ENCODE measurements at places on chromosomes 6 and 20.

DNA sequence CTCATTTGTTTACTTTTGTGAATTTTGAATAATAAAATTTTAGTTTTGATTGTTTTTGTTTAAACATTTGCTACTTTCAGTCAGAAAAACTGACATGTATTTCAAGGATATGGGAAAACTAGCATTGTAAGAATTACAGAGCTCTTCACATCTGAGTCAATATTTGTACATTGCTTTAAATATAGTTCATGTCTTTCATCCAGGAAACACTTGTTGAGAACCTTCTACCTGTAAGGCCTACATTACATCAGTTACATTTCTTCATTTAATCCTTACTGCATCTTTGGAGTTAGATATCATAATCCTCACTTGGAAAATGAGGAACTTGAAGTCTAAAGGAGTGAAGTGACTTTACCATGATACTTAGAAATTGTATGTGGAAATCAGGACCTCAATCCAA, 242.9 kb downstream of the KCNQ5 start:
- no peak for DNase-seq

DNA sequence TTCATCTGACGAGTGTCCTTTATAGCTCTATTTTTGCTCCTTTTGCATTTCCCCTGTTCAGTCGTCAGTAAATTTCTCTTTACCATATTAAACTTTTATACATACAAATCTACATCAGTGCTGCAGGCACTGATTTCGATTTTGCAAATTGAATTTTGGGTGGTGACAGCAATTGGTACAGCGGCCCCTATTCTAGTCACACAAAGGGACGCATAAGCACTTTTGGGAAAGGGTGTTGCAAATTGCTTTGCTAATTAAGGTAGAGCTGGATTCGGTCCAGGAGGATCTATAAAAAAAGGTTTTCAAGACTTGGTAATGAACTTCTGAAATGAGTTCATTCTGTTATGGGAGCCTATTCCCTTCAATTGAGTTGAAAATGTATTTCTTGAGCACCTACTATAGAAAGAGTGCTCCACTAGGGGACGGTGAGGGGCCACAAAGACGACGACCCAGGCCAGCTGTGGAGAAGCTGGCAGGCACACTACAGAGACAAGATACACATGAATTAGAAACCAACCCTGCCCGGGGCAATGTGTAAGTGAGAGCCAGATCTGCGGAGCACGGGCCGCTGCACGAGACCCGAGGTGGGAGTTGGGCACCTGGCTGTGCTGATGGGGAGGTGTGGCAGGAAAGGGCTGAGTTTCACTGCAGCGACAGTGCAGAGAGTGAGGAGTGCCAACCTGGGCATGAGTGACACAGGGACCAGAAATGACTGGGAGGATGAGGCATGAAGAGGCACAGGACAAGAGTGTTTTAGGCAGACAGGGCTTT, 5.4 kb downstream of the UQCC2 start:
- DNase-seq: no peak

GRCh38 chr6:21003780-21004541, 469.7 kb downstream of the CDKAL1 start:
- DNase-seq: no peak

GRCh38 chr6:7615611-7616383, 25.8 kb downstream of the SNRNP48 start:
- no peak for DNase-seq

DNA sequence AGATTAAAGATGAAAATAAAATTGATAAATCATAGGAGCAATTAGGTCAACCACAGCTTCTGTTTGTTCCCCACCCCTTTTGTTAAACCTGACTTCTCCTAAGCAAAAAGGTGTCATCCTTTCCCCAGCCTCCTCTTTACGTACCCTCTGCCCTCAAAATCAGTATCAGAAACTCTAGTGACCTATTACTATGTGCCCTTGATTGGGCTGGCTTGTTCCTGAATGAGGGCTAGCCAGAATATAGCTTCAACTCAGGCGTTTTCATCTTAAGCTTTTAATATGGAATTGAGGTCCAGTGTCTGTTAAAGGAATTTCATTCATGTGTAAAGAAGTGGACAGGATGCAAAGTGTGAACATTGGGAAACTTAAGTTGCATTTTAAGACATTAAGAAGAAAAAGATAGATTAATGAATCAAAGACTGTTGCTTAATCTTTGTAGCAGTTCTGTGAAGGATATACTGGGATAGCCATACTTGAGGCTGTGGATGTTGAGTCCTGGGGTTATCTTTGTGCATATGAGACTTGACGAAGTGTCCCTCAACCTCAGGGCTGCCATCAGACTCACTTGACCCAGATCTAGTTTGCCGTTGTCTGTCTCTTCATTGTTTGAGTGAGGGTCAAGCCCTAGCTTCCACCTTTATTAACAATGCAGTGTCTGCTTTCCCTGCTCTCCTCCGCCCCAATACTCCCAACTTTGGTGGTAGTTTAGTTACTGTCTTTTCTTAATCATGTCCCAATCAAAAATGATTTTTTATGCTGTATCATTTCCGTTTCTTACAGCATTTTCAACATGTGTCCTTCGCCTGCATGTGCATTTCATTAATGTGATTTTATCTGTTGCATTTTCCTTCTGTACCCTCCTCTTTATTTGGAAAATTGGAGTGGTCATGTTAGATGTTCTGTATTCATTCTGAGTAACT, 1.9 kb downstream of the TBPL1 start:
- DNase-seq: no peak

DNA sequence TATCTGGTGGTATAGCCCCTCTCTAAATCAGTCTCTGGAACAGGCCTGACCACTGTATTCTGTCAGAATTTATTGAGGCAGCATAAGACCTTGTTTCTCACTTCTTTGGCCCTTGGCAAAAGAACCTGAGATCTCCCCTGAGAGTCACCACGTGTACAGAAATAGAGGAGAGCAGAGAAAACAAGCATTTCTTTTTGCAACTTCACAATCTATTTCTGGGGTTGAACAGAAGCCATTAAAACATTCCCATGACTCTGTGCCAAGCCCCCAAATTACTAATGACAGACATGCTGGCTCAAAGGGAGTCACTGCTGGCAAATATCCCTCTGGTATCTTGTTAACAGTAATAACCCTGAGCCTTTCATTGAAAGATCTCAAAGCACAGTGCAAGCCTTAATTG, 395.3 kb downstream of the MAFB start:
- DNase-seq: no peak

DNA sequence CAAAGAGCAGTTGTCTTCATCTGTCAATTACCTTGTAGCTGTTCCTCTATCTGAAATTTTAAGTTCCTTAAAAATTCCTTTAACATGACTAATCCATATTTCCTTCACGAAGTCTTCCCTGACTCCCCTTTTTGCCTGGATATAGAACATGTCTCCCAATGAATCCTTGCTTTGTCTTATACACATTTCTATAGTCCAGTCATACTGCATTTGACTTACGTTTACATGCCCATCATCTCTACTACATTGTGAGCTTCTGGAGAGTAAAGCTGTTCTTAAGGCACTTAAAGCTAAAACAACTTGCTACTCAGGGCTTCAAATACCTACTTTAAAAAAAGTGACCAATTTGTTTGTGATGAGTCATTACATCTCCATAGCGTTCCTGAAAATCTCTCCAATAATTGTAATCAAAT, 4.9 kb downstream of the REV3L start:
- DNase-seq: no peak

GRCh38 chr6:157323255-157323965, at the start of gene TMEM242:
TSS of gene TMEM242 (minus strand) at chr6:157323519. CDS start at chr6:157323499, 20 bp downstream.
- peak; percentile 66 for DNase-seq
